ENCODE measurements at places on chromosomes 13 and 19.

GRCh38 chr19:39502640-39503417 is 4.1 kb downstream of the DLL3 start:
- no peak for DNase-seq

GRCh38 chr19:18193388-18194180 is 566 bp downstream of the MPV17L2 start:
- no peak for DNase-seq

DNA sequence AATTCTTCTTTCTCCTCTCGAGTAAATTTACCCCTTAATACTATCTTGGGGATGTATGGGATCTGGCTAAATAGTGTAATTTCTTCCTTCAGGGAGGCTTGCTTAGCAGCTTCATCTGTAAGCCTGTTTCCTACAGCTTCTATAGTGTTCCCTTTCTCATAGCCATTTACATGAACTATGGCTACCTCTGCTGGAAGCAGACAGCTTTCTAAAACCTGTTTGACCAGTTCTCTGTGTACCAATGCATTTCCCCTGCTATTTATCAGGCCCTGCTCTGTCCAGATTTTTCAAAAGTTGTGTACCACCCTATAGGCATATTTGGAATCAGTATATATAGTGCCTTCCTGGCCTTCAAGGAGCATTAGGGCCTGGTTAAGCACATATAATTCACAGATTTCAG is 113.6 kb upstream of the PCDH9 start:
- DNase-seq = no peak

GRCh38 chr19:18761531-18762110 is 29.5 kb downstream of the COMP start:
- DNase-seq = no peak

- DNase-seq = peak; percentile 9
Observed at GRCh38 chr13:77492982-77493381, 42.5 kb upstream of the SCEL start.

- no peak for DNase-seq
Observed at GRCh38 chr13:105406551-105406950, 1128.9 kb downstream of the EFNB2 start.

DNA sequence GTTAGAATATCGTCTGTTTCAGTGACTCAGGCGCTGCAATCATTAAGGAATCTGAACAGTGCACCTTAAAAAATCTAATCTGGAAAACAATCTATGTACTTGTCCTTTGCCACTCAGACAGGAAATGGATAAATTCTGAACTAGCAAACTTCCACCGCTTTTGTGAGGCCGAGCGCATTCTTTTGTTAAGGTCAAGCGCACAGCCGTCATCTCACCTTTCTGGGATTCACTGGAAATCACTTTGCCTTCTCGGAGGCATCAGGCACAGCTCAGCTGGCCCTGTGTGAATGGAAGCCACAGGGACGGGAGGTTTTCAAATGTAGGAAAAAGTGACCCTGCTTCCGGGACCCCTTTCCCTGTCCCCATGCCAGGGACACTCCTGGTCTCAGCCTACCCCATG is 28.2 kb upstream of the SPACA7 start:
- no peak for DNase-seq

DNA sequence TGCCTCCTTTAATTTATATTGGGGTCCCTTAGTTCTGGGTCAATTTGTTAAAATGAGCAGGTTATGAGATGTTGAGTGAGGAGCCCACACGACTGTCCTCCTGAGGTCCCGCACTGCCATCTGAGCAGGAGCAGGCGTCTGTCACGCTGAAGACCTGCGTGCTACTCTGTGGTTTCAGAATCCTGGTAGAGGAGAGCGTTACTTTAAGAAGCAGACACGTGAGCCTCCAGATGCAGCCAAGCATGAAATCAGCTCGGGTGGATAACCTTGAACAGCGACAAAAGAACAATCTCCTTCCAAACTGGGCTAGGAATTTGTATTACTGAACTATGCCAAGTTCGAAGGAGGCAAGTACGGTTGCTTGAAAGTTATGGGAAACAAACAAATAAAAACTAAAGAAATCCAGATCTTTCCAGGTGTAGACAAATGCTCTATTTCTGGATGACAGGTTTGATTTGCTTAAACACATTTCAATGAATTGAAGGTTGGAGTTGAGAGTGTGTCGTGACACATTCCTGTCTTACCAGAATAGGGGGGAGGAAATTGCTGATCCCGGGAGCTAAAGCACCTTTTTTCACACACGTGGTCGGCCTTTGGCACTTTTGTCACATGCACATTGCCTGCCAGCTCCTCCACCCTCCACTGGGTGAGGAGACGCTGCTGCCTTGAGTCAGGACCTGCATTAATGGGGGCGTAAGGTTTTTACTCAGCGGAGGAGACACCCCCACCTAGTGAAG is 945.5 kb upstream of the SLC10A2 start:
- DNase-seq = no peak

- no peak for DNase-seq
Observed at GRCh38 chr13:70529652-70530051, 421.4 kb upstream of the KLHL1 start.

GRCh38 chr19:14487370-14488125 is 8.4 kb downstream of the GIPC1 start:
- DNase-seq = no peak

GRCh38 chr19:56350416-56351045 is 35.9 kb upstream of the ZSCAN5A start:
- DNase-seq = no peak

DNA sequence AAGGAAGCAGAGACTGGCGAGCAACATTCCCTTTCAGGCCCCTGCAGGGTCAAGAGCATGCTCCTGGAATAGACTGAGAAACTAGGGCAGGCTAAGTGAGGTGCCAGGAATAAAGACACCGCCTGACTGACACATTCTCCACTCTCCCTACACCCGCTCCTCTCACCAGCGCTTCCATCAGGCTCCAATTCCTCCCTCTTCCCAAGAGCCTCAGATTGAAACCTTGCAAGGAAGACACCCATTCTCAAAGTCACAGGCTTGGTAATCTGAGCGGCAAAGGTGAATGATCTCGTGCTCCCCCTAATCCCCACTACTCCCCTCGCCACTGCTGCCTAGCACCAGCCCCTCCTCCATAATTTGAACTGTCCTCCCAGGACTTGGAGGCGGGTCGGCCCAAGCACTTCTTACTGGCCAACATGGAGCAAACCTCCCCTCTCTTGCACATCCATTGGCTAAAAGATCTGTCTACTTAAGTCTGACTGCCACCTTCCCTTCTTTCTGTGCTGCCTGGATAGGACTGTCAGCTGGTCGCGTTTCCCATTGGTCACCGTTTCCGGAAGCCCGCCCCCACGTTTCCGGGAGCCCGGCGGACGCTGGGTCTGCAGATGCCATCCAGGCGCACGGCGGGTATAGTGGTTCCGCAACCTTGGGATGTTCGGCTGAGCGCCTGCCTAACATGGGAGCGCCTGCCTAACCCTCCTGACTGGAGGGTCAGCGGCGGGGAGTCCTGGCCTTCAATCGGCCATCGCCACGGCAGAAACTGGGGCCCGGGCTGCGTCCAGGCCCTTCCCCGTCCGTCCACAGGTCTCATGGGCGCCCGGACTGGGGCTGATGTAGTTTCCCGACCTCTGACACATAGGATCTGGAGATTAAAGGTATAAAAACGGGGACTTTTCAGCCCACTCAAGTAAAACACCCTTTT is 33.6 kb downstream of the ZNF383 start:
- DNase-seq = peak; percentile 96

DNA sequence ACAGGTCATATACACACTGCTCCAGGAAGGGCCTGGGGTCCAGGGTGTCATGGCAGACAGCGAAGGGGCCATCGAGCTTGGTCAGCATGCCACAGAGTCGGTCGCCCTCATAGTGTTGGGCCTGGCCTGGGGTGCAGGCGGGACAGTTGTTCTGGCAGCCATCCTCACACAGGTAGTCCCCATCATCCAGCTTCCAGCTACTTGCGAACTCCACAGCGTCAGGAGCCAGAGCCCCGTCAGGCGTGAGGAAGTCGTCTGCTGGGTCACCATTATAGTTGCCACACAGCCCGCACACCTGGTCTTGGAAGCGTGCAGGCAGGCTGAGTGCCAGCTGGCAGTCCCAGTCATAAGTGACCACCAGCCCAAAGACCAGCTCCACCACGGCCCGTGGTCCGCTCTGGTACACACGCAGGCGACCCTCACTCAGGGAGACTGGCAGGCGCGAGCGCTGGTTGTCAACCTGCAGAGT is 16.2 kb downstream of the FCGBP start:
- no peak for DNase-seq

DNA sequence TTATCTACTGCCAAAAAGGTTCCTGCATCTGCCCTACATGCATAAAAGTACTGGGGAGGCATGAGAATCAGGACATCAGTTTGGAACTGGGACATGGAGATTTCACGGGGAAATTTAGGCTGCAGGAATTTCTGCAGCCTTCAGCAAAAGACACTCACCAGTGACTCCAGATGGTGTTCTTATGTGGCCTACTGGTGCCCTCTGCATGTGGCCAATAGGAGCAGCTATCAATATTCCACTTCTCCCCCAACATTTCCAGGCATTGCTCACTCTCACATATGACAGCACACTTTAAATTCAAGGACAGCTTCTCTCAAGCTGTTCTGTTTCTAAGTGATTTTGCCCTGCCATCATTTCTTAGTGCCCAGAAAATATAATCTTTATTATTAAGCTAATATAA is 570.5 kb upstream of the ARGLU1 start:
- no peak for DNase-seq

- DNase-seq = no peak
Observed at GRCh38 chr13:85772367-85772766, 26.9 kb downstream of the SLITRK6 start.

DNA sequence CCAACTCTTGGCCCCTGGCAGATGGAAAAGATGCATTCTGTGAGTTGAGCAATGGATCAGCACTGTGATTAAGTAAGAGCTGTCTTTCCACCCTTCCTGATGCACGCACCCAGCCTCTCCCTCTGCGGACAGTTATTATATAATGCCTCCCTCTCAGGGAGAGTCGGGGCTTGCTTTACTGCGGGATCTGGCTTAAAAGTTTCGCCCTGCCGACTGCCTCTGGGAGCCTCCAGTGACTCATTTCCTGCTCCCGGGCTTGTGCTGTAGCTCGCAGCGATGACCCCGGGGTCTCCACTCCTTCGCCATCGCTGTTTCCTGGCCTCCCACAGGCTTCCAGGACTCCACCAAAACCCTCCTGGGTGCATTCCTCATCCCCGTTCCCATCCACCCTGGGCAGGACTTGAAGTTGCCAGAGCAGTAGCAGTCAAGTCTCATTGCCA is 107.4 kb upstream of the SLC7A1 start:
- DNase-seq = no peak

DNA sequence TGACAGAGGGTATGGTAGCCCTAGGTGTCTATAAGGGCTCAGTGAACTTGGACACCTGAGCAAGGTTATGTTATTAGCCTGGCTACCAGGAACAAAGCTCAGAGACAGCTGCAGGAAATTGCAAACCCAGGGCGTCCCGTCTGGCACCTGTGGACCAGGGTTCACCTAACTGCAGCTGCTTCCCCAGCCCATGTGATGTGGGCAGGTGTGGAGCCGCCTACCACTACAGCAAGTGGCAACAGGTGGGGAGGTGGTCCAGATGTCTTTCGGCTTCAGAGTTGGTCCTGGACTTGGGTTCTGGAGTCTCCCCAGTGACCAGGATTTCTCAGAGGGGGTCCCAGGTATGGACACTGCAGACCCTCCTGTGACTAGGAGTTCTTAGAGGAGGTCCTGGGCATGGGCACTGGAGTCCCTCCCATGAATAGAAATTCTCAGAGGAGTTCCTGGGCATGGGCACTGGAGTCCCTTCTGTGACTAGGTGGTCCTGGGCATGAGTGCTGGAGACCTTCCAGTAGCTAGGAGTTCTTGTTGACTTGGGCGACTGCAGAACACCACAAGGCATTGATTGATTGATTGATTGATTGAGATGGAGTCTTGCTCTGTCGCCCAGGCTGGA is 25.2 kb downstream of the ACTL9 start:
- DNase-seq = no peak

- DNase-seq = peak; percentile 61
Observed at GRCh38 chr19:2636897-2637683, 65.4 kb downstream of the GNG7 start.

DNA sequence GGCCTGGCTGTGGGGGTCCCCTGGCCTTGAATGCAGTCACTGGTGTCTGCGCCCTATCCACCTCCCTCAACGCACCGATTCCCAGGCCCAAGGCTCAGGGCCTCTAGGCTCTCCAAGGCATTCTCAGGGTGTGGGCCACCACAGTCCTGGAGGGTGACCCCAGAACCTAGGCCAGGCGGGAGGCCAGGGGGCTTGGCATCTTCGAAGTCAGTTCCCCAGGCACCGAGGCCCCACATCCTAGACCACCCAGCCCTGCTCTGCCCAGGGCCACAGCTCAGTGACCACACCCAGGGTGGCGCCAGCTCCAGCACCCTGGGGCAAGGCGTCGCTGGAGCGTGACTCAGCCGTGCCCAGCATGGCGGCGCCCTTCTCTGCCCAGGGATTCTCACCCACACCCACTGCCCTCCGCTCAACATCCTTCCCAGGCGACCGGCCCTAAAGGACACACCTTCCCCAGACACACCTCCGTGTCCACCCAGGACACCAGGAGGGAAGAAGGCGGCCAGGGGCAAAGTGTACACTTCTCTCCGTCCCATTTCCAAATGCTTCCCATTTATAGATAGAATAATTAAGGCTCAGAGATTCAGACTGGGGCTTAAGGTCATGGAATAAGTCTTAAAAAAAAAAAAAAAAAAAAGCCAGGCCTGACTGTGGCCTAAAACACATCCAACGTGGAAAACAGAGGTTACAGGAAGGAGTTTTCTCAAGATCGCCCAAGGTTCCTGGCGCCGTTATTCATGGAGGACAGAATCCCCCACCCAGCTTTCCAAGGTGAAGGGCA is 36.4 kb upstream of the NANOS3 start:
- no peak for DNase-seq

- no peak for DNase-seq
Observed at GRCh38 chr13:28557725-28558520, 63.0 kb upstream of the FLT1 start.

GRCh38 chr13:32511482-32511881 is 27.1 kb downstream of the N4BP2L2 start:
- DNase-seq = no peak

- peak; percentile 53 for DNase-seq
Observed at GRCh38 chr19:10769533-10770491, 51.9 kb downstream of the DNM2 start.

- DNase-seq = no peak
Observed at GRCh38 chr13:106755542-106755941, 187.6 kb upstream of the ARGLU1 start.

DNA sequence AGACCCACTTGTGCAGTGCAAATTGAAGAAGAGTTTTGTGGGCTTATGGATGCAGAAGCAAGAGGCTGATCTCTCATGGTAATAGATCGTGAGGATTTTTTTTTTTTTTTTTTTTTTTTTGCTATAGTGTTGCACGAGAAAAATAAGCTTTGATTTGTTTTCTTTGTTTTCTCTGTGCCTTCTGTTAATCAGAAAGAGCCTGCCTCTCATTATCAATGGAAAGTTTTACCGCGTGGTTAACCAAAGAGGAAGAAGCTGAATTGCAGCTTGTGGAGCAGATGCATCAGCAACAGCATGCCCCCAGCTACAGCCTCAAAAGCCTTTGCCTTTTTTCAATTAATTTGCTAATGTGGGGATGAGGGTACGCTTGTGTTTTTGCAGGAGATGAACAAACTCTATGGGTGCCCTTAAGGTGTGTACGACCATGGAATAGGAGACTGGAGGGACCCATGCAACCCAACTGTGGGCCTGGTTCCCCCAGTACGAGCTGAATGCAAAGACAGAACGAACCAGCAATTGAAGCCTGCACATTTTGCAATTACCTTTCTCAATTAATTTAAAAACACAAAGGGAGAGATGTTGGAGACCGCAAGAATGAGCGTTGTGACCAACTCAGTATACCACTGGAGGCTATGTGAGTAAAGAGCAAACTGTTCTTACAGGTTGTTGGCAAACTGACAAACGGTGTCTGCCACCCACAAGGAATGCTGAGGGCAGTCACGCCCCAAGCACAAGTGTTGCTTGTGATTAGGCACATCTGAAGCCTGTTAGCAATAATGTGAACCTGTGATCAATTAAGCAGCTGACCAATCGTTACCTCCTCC is 58.6 kb upstream of the SPRY2 start:
- DNase-seq = no peak
